ENCODE measurements at places on chromosomes 13 and 19. TPM values are rescaled to one million over a fixed set of nuclear protein-coding genes. Genes with fewer than 3 reads are reported as not detected.

GRCh38 chr13:90867336-90867683 lies 480.2 kb upstream of the MIR17HG start:
- peak; percentile 21 for DNase-seq

DNA sequence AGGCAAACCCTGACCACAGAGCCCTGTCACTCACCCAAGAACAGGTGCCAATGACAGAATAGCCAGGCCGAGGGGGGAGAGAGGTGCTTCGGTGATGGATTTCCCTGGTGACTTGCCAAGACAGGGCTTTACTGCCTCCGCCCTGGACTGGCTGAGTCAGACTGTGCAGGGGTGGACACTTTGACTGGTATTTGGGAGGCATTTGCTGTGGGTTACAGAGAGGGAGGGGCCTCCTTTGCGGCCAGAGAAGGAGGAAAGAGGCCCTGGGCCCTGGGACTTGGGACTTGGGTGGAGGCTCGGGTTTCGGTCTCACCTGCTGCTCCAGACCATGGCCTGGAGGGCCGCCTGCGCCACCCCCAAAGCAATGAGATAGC lies 4.6 kb upstream of the EPS8L1 start:
- DNase-seq = no peak

- no peak for DNase-seq
These were observed 5.4 kb downstream of the LMTK3 start for GRCh38 chr19:48506138-48506733.

Gene KCNC3
- 1.6 TPM for total RNA-seq

DNA sequence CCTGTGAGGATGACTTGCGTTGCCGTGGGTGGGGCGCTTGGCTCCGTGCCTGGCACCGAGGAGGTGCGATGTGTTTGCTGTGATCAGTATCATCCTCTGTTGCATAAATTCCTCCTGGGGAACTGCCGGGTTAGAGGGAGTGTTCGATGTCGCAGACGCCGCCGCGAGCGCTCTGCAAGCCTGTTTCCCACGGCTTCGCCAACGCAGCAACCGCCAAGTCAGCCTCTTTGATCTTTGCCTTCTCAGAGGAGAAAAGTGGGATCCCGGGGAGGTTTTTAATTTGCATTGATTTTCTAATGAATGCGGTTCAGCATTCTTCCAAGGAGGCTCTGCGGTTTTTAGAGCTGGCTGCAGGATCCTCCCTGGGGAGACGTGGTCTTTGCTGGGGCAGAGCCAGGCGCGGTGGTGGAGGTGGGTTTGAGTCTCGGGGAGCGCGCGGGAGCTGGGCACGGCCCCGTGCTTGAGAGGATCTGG lies 7.6 kb downstream of the GPR32 start:
- DNase-seq = no peak

- no peak for DNase-seq
These were observed 9.8 kb upstream of the GNA15 start for GRCh38 chr19:3125900-3126524.

Gene FFAR3
- total RNA-seq = 0.16 TPM

- DNase-seq = no peak
These were observed 11.0 kb downstream of the CYTH2 start for GRCh38 chr19:48480183-48480557.

DNA sequence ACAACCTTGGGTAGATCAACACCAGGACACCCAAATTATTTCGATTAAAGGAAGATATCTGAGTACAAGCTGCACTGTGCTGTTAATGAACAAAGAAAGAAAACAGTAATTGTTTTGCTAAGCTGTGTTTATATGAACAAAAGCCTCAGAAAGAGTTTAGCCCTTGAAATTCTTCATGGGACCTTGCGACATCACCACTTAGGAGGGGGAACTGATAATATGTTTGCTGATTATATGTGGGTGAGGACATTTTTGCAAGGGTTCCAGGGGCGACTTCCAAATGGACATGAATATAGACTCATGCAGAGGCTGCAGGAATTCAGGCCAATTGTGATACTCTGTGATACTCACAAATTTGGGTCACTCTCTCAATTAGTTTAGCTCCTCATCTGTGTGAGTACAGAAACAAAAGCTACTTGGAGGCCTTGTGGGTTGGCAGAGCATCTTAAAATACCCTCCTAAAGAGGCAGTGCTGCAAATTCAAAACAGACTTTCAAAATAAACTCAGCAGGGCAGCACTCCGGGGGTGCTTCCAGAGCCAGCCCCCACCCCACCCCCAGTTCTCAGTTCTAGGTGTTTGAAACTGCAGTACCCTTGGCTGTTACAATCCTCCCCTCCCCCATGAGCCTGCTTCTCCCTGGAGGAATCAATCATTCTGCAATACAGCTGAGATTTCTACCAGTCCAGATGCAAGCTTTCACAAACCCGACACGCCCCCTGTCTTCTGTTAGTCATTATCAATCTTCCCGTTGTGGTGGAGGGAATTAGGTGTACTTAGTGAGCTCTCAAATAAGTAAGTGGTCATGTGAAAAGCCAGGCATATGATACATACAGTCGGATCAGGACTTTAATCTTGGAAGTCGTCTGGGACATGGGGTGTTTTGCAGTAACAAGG lies 97.0 kb upstream of the MBNL2 start:
- no peak for DNase-seq

- DNase-seq = no peak
These were observed 15.8 kb downstream of the RAB3D start for GRCh38 chr19:11323601-11324078.

Gene CLEC17A
- total RNA-seq = not detected

Gene UHRF1
- total RNA-seq = 0.66 TPM

Gene ZNF285
- total RNA-seq = 3.6 TPM

Gene ZNF737
- total RNA-seq = 42.9 TPM
